ENCODE measurements at places on chromosomes 3 and 15. TPM values are rescaled to one million over a fixed set of nuclear protein-coding genes. Genes with fewer than 3 reads are reported as not detected.

Gene TM6SF1
- 0.33 TPM for polyA plus RNA-seq

Gene ATXN7
- polyA plus RNA-seq, result 31.6 TPM

Gene SEMA5B
- not detected for polyA plus RNA-seq

Gene LTF
- not detected for polyA plus RNA-seq

Gene PLSCR5
- polyA plus RNA-seq, result not detected

Gene PLD1
- not detected for polyA plus RNA-seq

Gene POLG
- polyA plus RNA-seq, result 24.0 TPM

Gene INO80
- 3.8 TPM for polyA plus RNA-seq

Gene HRG
- not detected for polyA plus RNA-seq

Gene PTH1R
- not detected for polyA plus RNA-seq

Gene TICRR
- polyA plus RNA-seq, result 0.18 TPM

Gene RHOV
- polyA plus RNA-seq, result not detected

Gene KBTBD8
- 1.2 TPM for polyA plus RNA-seq

Gene C2CD4A
- polyA plus RNA-seq, result not detected

Gene FAM107A
- polyA plus RNA-seq, result not detected

Gene SPSB4
- not detected for polyA plus RNA-seq

Gene CCR9
- polyA plus RNA-seq, result 0.45 TPM

Gene WDR93
- not detected for polyA plus RNA-seq

Gene CYP1A2
- not detected for polyA plus RNA-seq

Gene ARHGEF26
- 0.10 TPM for polyA plus RNA-seq

Gene ZNF639
- polyA plus RNA-seq, result 61.0 TPM

Gene ARL13B
- 4.4 TPM for polyA plus RNA-seq

Gene OXNAD1
- 134 TPM for polyA plus RNA-seq

Gene CCRL2
- polyA plus RNA-seq, result 0.34 TPM

Gene GNAT1
- not detected for polyA plus RNA-seq

Gene NGLY1
- 39.7 TPM for polyA plus RNA-seq

Gene DPPA2
- polyA plus RNA-seq, result not detected

Gene TLR9
- polyA plus RNA-seq, result 0.16 TPM

Gene GRAMD2A
- not detected for polyA plus RNA-seq

Gene GP5
- 6.1 TPM for polyA plus RNA-seq

Gene RBP2
- polyA plus RNA-seq, result not detected

Gene PXYLP1
- 15.8 TPM for polyA plus RNA-seq

Gene SAMMSON
- polyA plus RNA-seq, result not detected

Gene SLC25A20
- 15.7 TPM for polyA plus RNA-seq

Gene CLSTN2
- polyA plus RNA-seq, result not detected

Gene CFAP20DC
- not detected for polyA plus RNA-seq
